Skeletal muscle cell (primary cell): ENCODE measurements at places on chromosomes 2 and 18.

- DNase-seq: no peak
Observed at GRCh38 chr2:44267796-44268648, 7.3 kb upstream of the SLC3A1 start.

- no peak for DNase-seq
Observed at GRCh38 chr2:181051861-181052522, 71.6 kb downstream of the UBE2E3 start.

DNA sequence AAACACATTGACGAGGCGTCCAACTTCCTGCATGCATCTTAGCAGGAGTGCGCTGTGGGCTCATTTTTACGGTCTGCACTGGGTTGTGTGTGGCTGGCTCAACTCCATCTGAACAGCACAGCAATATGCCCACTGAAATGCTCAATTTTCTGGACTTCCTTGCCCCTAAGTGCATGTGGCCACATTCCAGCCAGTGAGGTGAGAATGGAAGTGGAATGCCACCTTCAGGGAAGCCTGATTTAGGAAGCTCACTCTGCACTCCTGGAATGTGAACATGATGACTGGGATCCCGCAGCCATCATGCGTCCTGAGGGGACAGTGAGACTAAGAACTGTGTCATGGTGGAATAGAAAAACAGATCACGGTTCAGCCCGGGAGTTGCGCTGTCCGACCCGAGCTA, 76.2 kb downstream of the PSMG2 start:
- no peak for DNase-seq

DNA sequence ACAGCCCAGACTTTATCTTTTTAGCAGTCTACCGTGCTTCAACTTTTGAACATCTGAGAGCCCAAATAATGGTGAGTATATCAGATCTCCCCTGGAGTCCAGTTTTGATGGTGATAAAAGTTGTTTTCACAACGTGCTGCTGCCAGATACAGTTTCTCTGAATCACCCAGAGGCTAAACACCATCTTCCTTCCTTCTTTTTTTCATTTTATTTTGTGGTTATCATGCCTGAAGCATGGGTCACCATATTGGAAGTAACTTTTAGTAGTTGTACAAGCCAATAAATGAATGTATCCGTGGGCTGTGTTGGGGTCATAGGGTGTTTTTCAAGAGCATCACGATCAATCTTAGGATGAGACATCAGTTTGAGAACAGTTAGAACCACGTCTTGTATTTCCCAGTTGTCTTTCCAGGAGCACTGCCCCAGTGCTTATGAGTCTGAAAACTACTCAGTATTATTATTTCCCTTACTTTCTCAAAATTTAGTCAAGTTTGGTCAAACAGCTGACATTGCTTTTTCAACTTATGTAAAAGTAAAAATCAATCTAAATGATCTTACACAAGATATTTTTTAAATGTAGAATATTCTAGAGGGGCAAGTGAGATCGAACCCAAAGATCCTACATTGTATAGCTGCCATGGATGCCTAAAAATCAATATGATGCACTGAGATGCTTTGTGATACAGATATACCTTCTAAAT, 311.4 kb downstream of the CTNNA2 start:
- DNase-seq: no peak

- DNase-seq: no peak
Observed at GRCh38 chr2:11257964-11258363, 86.5 kb downstream of the ROCK2 start.

DNA sequence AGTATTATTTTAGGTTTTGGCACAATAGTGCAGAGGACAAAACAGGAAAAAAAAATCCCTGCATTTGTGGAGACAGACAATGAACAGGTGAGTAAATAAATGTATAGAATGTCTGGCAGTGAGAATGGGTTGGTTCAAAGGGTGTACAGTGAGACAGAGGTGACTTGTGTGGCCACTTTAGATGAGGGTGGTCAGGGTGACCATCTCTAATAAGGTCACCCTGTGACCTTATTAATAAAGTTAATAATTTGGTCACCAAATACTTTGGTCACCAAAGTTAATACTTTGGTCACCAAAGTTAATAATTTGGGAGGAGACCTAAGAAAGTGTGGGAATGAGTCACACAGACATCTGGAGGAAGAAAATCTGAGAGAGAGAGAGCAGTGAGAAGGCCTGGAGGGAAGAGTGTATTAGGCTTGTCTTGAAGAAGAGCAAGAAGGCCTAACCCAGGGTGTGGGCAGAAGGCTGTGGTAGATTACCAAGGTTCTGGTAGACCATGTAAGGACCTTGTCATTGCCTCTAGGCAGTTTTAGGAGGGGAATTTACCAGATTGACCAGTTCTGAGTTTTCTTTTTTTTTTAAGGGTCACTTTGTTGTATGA, 1368.4 kb upstream of the CELF4 start:
- DNase-seq: no peak

GRCh38 chr2:158715357-158715756, 79.8 kb upstream of the DAPL1 start:
- no peak for DNase-seq
